ENCODE measurements at places on chromosomes 13 and 19.

GRCh38 chr19:39752390-39752789, 14.6 kb upstream of the CLC start:
- DNase-seq, result no peak

DNA sequence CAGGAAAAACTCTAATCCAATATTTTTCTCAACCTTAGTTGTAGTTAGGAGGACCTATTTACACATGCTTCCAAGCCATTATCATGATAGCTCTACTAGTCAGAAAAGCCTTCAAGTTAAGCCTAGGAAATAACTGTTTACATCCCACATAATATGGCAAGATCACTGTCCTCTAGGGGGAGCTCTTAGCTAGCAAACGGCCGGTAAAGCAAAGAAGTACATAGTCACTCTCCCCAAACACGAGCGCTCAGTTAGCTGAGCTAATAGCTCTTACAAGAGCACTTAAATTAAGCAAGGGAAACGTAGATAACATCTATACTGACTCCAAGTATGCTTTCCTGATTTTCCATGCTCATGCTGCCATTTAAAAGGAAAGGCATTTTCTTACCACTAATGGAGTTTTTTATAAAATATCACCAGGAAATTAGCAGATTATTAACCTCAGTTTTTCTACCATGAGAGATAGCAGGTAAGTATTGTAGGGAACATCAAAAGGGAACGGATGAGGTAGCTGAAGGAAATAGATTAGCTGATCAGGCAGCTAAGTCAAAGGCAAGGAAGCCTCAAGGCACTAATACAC, 100.6 kb upstream of the PABPC3 start:
- peak; percentile 72 for DNase-seq

GRCh38 chr13:41178040-41178439, 16.3 kb downstream of the KBTBD7 start:
- peak; percentile 20 for DNase-seq

DNA sequence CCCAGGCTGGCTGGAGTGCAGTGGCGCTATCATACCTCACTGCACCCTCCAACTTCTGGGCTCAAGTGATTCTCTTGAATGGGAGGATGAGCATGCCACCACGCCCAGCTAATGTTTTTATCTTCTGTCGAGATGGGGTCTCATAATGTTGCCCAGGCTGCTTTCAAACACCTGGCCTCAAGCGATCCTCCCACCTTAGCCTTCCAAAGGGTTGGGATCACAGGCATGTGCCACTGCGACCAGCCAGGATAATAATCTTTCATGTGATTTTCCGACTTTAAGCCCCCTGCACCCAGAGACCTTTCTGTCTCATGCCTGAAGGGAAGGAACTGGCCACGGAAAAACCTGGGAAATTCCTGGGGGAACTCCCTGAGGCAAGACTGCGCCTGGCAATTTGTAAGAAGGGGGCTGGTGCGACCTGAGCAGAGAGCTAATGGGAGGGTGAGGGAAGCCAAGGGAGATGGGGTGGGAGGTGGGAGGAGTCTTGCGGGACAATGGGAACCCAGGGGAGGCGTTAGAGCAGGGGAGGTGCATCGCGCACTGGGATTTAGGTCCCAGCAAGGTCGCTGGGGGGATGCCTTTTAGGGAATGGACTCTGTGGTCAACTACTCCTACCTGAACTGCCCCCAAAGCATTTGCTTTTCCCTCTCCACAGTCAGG, 1.2 kb upstream of the CCDC124 start:
- DNase-seq, result no peak

DNA sequence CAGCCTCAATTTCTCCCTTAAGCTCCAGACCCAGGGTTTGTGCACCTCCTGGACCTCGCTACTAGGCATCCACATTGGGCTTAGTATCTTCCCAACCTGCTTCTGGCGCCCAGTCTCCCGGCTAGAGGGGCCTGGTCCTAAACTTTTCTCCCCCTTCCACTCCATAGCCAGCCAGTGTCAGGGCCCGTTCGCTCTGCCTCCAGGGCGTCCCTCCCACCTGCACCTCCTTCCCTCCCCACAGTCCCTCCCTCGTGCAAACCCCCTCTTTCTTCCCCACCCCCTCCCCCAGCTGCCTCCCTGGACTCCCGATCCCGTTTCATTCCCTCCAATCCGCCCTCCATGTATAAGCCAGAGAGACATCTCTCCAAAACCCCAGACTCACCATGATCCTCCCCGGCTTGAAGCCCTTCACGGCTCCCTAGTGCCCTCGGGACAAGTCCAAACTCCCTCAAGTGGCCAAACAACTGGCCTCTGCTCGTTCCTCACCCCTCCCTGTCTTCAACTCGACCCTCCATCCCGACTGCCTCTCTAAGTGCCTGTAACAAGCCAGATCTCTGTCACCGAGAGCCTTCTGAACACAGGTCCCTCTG, 997 bp upstream of the SAMD4B start:
- peak; percentile 36 for DNase-seq

GRCh38 chr19:5154129-5154798, 185.4 kb downstream of the KDM4B start:
- DNase-seq, result no peak

DNA sequence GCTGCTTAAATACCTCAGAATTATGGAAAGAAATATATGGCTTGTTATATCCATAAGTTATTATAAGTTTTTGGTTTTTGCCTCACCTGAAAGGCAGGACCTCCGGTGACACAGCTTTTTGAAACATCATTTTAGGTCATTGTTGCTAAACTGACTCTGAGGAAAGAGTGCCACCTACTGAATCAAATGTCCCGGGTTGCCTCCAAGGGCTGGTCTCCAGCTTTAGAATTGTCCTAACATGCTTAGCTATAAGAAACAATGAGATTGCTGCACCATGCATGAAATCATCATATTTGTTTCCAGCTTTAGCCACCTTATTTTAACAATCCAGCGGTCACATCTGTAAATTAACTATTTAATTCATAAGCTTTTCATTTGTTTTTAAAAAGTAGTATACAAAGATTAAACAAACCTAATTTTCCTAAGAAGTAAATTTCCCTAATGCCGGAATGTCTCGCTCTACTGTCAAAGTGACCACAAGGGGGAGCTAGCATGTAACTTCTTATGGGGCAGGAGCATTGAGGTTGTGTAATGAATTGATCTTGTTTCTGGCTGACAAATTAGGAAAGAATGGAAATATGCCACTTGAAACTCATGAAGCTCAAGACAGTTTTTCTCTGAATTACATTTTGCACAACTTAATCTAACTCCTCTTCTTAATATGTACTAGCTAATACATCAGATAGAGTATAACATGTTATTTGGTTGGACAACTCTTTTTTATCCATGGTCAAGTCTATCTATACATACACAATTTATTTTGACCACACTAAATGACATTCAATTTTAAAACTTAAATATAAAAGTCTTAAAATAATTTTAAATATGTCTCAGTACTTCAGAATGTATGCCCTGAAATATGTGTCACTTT, 6.7 kb upstream of the PCDH17 start:
- DNase-seq, result peak; percentile 25

- no peak for DNase-seq
Observed at GRCh38 chr13:75757336-75757735, 121.2 kb downstream of the LMO7 start.

GRCh38 chr19:13995878-13996765, 10.0 kb downstream of the RFX1 start:
- no peak for DNase-seq

GRCh38 chr13:23325191-23325590, 108.3 kb downstream of the SACS start:
- DNase-seq, result no peak

DNA sequence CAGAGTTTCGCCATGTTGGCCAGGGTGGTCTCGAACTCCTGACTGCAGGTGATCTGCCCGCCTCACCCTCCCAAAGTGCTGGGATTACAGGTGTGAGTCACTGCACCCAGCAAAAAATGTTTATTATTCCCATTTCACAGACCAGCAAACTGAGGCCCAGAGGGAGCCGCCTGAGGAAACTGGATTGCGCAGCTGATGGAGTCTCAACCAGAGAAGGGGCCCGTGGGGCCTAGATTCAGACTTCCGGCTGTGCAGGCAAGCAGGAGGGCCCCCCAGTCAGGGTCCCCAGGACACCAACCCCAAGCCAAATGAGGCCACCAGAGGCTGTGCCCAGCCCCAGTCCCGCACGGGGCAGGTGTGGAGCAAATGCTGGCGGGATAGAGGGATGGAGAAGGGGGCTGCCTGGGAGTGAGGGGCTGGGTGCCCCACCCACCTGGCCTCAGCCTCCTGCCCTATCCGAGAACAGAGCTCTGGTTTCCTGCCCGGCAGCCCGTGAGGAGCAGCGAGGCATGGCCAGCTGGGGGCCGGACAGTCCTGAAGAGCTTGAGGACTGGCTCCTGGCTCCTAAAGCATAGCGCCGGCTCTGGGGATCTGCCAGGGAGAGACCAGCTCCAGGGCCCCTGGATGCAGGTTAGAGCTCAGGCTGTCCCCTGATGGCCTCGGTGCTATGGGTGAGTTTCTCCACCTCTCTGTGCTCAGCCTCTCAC, 22.0 kb downstream of the MISP start:
- no peak for DNase-seq

GRCh38 chr19:11465600-11465999, 15.2 kb downstream of the ELAVL3 start:
- no peak for DNase-seq

DNA sequence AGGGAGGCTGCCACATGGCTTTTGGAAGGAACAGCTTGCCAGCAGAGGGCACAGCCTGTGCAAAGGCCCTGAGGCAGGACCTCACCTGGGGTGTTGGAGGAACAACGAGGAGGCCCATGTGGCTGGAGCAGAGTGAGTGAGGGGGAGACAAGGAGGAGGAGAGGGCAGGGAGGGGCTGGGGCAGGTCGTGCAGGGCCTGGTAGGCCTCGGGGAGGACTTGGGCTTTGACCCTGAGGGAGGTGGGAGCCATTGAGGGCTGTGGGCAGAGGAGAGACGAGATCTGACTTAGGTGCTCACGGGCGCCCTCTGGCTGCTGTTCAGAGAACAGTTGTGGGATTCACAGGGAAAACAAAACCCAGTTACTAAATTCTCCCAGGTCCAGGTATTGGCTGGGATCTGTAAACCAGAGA, 25.2 kb downstream of the ZNRF4 start:
- no peak for DNase-seq

DNA sequence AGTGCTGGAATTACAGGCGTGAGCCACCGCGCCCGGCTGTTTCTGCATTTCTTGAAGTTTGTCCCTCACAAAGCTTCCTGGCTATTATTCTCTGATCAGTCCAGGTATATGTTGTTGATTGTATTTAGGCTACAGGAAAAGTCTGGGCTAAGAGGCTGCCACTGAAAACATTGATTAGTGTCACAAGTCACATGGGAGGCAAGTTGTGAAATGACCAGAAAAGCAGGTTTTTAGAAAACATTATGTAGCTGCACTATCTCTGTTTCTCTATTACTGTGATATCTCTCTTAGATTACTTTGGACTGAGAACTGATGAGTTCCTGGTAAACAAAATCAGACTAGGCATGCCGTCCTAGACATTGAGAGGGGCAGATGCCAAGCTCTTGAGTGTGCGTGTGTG, 16.0 kb upstream of the ZDHHC20 start:
- no peak for DNase-seq

GRCh38 chr19:51637362-51637978, 7.3 kb upstream of the SIGLEC5 start:
- peak; percentile 13 for DNase-seq

DNA sequence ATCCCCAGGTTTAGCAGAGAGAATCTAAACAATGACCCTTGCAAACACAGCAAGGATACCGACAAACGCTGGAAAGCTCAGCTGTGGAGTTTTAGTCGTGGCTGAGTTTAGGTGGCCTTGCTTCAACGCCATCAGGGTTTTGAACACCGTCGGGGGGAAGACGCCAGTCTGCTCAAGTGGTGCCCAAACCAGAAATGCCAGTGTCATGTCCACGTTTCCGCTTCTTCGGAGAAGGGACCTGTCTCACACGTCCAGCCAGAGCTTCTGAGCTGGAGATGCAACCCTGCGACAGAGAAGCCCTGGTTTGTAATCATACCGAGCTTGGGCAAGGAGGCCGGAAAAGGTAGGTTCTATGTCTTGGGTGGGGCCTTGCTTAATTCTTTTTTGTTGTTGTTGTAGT, 42.6 kb upstream of the ATP11A start:
- no peak for DNase-seq

Data from LHCN-M2 (cell line).